ENCODE measurements at places on chromosomes 1 and 21. TPM values are rescaled to one million over a fixed set of nuclear protein-coding genes. Genes with fewer than 3 reads are reported as not detected.

The KRTAP10-3 gene
- not detected for total RNA-seq

The OR2L5 gene
- total RNA-seq = not detected

The CD101 gene
- 0.08 TPM for total RNA-seq

The PGLYRP3 gene
- total RNA-seq = not detected

- no peak for DNase-seq
Measured at GRCh38 chr1:77680173-77680572, 2.3 kb downstream of the ZZZ3 start.

- no peak for DNase-seq
Measured at GRCh38 chr1:220918285-220918951, 39.2 kb downstream of the HLX start.

DNA sequence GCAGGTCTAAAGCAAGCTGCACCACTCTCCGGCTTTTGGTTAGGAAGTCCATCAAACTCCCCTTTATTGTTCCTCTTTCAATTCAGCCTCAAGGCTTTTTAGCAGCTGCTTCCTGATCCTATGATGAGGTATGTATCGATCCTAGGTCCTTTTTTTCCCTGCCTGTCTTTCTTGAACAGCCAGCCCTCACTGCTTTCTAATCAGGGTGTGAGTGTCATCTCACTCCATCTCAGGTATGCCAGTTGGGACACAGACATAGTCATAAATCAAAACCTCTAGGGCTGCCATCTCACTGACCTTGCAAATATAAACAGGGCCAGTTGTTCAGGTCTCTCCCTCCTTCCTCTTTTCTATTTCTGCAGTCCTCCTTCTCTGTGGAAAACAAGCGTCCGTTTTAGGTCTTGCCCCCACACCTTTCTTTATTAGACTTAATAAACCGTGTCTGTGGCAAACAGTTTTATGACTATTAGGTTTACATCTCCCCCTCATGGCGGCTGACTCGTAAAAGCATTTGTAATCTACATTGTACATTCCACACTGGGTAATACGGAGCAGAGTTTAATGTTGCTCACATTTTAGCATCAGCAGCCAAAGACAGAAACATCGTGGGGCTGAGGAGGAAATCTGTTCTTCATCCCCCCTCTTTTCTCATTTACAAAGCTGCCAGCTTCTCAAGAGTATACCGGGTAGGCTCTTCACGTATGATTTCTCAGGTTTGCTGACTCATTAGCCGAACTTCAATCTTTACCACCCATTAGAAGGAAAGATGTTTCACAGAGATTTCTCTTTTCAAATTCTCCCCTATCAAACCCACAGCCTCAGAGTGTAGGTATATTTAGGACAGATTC is 11.6 kb downstream of the STYXL2 start:
- DNase-seq = no peak

- no peak for DNase-seq
Measured at GRCh38 chr1:76802094-76802493, 65.2 kb upstream of the ST6GALNAC5 start.

All from kidney epithelial cell (primary cell).